ENCODE measurements at places on chromosomes 11 and 22.

- peak; percentile 65 for DNase-seq
Observed at GRCh38 chr11:65180877-65181568, 705 bp upstream of the CAPN1 start.

DNA sequence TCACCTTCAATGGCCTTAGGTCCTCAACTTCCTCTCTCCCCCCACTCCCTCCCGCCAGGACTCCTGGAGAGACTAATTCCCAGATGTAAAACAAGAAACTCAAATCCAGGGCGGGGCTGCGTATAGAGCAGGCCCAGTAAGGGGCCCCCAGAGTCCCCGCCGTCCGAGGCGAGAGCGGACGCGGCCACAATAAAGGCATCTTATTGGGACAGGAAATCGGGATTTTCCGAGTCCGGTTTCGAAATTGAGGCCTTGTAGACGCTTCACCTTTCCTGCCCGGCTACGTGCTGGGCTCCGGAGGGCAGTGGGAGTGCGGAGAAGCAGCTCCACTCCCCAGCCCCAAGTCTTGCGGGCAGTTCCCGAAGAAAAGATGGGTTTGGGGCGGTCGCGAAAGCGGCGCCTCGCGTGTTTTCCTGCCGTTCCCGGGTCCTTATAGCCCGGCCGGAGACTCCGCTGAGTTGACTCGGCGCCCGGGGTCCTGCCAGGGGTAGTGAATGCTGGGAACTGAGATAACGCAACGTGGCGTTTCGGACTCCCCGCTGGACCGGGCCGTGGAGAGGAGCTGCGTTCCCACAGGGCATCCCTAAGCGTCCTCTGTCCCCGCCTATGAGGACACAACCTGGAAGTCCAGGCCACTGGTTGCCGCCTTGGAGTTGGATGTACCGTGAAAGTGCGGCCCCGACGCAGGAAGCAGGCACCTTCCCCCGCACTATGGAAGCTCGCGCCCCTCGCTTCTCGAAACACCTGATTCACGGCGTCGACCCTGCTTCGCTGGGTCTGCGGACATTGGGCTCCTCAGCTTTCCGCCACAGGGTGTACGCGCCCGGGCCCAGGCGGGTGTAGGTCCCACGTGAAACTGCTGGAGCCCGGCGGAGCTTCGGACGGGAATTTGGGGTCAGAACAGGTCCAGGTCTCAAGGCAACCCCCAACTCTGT is 4.8 kb upstream of the CHRM1 start:
- DNase-seq, result no peak

DNA sequence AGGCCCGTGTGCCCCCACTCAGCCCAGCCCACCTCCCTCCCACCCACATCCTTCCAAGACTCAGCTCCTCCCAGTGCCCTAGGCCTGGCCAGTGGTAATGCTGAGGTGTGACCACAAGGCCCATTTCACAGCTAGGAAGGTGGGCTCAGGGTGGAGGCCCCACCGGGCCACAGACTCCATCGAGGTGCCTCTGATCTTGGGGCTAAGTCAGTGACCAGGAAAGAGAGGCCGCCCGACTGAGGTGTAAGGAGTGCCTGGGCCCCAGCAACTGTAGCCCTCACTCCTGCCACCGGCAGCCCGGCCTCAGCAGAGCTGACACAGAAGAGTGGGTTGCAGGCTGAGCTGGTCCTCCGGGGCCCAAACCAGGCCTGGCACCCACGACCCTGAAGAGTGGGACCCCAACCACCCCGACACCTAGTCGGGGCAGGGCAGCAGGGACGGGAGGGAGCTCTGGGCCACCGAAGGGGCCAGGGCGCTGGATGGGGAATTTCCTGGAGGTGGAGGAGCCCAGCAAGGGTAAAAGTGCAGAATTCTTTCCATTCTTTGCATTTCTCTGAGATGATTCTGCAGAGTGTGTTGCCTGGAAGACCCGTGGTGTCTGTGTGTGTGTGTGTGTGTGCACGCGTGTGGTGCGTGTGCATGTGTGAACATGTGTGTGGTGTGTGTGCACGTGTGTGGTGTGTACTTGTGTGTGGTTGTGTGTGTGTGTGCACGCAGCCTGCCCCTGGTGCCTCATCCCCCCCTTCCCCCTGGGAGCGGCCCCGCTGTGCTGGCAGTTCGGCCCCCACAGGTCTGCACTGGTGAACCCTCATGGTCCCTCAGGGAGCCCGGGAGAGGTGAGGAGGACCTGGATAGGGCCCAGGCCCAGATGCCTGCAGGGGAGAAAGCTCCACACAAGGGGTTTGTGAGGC is 8.3 kb upstream of the PIM3 start:
- peak; percentile 93 for DNase-seq

DNA sequence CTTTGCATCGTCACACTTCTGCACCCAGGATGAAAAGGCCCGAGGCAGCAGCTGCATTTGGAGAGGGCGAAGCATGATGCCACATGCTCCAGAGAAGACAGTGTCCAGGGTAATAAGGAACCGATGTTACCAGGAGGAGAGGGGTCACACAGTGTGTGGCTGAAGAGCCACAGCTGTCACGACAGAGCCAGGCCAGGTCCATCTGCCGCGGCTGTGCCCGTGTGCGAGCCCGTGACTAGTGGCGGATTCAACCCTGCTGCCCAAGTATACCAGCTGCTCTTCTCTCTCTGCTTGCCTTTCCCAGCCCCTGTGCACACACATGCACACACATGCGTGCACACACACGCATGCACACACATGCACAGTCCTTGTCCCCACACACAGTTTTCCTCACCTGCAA is 1432.5 kb downstream of the BRD1 start:
- no peak for DNase-seq

DNA sequence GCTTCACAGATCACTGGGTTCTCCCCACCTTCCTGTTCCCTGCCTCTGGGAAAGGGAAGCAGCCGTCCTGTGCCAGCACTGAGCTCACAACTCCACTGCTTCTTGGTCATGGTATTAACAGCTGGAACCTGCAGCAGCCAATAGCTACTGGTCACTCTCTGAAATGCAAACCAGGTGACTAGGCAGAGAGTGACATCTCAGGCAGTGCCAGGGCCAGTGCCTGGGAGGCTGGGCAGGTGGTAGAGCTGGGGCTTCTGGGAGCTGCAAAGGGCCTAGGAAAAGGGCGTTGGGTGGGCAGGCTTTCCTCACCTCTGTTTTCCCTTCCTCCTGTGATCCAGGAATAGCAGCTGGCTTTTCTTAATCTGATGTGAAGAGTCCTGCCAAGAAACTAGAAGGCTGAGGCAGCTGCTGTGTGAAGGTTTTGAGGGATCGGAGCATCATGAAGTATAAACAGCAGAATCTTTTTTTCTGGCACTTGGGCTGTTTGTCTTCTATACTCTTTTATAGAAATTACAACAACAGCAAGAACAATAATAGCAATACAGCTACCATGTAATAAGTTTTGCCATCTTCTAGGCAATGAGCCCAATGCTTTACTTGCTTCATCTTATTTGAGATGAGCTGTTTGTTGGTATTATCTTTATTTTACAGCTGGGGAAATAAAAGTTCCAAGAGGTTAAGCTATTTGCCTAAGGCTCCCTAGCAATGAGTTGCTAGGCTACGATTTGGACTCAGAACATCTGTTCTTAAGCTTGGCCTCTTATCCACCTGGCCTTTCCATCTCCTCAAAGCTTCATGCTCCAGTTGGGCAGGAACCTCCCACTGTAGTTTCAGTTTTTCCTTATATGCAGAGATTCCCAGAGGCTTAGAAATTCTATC is 22.0 kb upstream of the CD44 start:
- no peak for DNase-seq

GRCh38 chr11:35313760-35314153 is 105.6 kb downstream of the SLC1A2 start:
- DNase-seq, result no peak

DNA sequence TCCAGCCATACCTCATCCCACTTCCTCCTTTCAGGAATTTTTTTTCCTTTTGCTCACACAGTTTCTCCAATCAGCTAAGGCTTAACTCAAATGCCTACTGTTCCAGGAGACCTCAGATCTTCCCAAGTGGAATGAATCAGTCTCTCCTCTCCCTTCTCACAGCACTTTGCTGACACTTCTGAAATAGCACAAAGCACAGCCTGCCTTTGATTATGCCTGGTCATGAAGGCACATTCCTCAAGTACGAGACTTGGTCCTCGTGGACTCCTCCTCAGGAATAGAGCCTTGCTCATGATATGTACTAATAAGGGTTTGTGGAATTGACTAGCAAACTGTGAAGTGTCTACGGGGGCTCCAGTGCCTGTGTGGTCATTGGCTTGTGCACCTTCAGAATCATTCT is 176.7 kb upstream of the TENM4 start:
- DNase-seq, result peak; percentile 21

GRCh38 chr22:41485033-41485432 is 16.1 kb downstream of the ACO2 start:
- no peak for DNase-seq

- peak; percentile 40 for DNase-seq
Observed at GRCh38 chr11:102592634-102593581, 32.2 kb downstream of the MMP20 start.

DNA sequence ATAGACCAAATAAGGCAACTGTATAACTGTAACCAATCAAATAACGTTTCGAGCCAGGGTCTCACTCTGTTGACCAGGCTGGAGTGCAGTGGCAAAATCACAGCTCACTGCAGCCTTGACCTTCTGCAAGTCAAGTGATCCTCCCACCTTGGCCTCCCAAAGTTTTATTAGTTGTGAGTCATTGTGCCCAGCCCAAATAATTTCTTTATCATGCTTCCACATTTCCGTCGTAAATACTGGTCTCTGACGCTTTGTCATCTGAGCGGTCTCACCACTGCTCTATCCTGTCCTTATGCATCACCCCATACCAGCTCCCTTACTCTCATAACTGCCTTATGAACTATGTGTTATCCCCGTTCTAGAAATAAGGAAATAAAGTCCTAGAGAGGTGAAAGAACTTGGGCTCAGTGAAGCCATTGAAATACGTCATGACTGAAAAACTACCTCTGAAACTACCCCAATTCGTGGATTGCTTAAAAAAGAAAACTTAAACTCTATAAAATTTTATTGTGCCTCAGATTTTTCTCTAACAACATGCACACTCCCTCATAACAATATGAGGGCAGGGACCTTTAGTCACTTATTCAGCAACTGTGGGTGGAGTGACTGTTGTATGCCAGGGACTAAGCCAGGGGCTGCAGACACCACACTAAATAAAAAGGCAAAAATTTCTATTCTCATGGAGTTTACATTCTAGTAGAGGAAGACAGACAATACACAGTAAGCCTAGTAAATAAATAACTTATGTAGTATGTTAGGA is 15.8 kb upstream of the RTN4RL2 start:
- no peak for DNase-seq

GRCh38 chr11:23021287-23021863 is 161.1 kb upstream of the CCDC179 start:
- DNase-seq, result peak; percentile 55

GRCh38 chr22:41597635-41597953 is 8.0 kb upstream of the PMM1 start:
- DNase-seq, result no peak

GRCh38 chr11:112469376-112469775 is 208.7 kb upstream of the PLET1 start:
- DNase-seq, result no peak

DNA sequence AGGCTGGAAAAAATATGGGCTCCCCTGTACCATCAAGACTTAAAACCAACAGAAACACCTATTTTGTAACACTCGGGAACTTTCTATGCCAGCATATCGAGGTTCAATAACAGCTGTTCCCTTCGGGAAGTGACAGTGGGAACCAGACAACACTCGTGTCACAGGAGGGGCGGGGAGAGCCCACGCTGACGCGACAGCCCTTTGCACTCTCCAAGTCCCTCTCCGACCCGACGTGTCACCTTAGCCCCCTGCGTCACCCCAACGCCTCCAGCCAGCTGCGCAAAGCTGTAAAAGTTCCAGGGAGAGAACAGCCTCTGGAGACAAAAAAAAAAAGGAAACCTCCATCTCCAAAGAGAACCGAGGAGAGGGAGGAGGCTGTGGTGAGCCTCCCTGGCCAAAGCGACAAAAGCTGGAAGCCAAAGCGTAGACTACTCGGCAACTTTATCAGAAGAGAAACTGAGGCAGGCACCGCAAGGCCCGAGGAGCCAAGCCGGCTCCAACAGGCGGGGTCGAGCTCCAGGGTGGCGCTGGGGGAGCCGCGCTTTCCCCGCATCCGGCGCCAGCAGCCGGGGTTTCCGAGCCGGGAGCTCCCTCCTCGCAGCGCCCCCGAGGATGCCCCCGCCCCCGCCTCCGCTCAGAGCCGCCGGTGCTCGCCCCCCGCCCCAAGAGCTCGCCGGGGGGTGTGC is 751 bp downstream of the ARFGAP3 start:
- peak; percentile 26 for DNase-seq

GRCh38 chr11:121508449-121508848 is 55.7 kb upstream of the SORL1-AS1 start:
- DNase-seq, result no peak

GRCh38 chr22:44404341-44405020 is 91.7 kb upstream of the SHISAL1 start:
- DNase-seq, result no peak

DNA sequence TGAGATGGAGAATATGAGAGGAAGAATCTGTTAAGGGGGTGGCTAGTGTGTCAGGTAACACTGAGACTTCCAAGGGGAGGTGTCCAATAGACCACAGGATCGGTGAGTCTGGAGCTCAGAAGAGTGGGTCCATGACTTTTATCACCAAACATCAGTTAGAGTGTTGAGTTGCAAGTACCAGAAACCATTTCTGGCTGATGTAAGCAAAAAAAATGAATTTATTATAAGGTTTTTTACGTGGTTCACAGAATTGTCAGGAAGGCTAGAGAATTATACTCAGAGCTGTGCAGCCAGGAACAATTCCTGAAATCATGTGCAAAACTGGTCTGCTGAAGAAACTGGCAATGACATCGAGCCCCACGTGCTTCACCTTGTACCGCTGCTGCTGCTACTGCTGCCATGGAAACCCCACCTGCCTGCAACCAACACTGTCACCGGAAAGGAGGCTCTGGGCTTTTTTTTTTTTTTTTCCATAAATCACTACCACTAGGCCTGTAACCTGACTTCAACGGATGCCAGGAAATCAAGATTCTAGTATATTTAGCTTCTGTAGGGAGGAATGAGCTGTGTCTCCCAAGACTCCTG is 16.6 kb upstream of the STK33 start:
- no peak for DNase-seq

DNA sequence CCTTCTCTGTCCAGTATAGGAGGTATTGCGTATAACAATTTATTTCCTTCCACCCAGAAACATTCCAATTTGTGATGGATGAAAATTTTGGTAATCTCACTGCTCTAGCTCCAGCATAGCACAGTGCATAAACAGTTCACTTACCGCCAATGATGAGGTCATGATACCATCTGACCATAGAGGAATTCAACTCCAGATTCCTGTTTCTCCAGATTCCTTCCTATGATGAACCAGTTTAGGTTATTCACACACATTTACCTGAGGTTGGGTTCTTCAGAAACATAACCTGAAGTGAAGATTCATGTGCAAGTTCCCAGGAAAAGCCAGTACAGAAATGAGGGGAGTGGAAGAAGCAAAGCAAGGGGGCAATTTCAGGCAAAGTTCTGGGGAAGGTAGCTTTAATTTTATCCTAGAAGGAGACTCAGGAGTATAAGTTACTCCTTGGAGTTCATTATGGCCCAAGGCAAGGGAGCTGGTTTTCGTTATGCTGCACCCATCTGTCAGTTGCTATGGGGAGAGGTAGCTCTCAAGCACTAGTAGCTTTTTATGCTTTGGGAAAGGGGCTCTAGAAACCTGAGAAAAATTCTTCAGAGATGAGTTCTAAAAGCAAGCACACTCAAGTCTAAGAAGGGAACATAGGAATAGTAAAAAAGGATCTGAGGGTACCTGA is 121.6 kb downstream of the CASP12 start:
- peak; percentile 6 for DNase-seq

Measured in fibroblast of skin of scalp (primary cell).